Large intestine (tissue), 12 donors: ENCODE measurements at places on chromosomes 1 and 21. TPM values are rescaled to one million over a fixed set of nuclear protein-coding genes. Genes with fewer than 3 reads are reported as not detected.

- DNase-seq = no peak
- H3K4me1 ChIP-seq = no peaks in the 10 kb centered on the region
- H3K36me3 ChIP-seq = peaks cover 31% of the 10 kb centered on the region
- no peaks in the 10 kb centered on the region for H3K27me3 ChIP-seq
- H3K27ac ChIP-seq = no peak overlapping the region
Measured at GRCh38 chr1:5961601-5962000, 30.6 kb downstream of the NPHP4 start.

DNA sequence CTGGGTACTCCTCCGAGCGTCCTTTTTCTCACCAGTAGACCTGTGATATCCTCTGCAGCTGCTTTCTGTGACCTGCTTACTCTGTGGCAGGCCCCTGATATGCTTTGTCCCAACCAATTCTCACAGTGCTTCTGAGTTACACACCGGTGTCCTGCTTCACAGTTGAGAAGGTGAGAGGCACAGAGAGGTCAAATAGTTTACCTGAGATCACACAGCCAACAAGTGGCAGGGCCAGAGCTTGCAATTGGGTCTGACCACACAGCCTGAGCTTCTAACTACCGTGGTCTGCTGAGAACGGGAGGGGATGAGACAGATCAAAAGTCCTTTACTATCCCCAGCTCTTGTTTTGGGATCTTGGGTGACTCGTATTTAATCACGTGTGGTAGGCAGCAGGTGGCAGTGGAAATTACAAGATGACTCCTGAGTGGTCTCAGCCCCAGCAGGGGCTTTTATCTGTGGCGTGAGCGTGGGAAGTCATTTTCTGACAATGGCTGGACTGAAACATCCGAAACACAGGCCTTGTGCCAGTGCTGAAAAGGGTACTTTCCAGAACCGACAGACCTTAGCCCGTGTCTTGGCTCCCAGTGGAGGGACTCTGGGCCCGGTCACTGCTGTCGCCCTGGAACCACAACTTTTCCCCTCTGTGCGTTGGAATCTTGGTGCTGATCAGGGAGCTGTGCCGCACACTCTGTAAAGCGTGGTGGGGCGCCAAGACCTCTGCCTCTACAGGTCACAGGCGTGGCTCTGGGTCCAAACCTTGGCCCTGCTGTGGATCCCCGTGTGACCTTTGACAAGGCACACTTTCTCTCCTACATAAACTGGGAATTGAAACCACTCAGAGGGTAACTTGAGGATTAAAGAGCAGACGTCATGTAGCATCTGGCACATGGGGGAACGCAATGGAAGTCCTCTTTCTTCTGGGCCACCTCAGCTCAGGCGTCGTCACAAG lies 11.9 kb downstream of the THEMIS2 start:
- H3K4me1 ChIP-seq = no peaks in the 10 kb centered on the region
- H3K4me3 ChIP-seq = no peak overlapping the region
- no peak overlapping the region for H3K27ac ChIP-seq
- no peaks in the 10 kb centered on the region for H3K27me3 ChIP-seq
- peaks cover 8% of the 10 kb centered on the region for H3K36me3 ChIP-seq

DNA sequence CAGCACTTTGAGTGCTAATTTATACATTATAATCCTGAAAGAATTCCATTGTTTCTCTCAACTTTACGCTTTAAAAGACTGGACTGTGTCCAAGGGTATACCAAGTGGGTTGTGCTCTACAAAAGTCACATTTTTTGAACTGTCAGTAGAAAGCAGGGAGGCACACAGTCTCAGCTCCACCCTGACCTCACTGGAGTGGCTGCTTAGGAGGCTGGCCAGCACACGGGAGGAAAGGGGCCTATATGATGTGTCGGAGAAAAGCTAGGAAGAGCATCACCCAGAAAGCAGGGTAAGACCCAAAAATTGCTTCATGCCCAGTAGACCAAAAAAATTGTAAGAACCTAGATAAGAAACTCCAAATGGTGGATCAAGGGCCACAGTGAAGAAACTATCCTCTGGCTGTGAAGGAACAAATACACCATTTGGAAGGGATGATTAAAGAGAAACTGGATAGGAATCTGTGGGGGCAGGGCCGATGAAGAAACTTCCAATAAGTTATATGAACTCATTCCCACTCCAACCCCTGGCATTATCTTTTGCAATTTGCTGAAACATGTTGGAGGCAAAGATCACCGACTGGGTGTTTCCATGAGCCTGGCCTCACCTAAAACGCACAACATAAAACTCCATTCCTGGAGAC lies 1.9 kb downstream of the S100A10 start:
- H3K4me3 ChIP-seq = peak overlapping the region; percentile 96
- H3K36me3 ChIP-seq = no peaks in the 10 kb centered on the region
- peaks cover 36% of the 10 kb centered on the region for H3K4me1 ChIP-seq
- peaks cover 3% of the 10 kb centered on the region for H3K27me3 ChIP-seq
- DNase-seq = no peak

DNA sequence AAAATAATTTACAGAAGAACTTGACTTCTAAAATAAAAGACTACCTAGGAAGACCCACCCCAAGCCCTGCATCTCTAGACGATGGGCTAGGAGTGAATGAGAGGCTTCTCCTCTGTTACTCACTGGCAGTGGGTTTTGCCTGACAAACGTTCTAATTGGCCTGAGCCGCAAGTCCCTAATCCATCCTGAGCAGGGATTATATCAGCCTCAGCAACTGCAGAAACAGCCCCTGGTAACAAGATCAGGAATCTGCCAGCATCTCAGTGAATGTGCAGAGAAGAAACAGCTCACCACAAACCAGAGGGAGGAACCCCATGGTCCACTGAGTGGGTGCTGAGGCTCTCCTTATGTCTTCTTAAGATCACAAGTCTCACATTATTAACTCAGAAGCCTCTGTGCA lies 240.6 kb downstream of the BRINP2 start:
- H3K36me3 ChIP-seq = no peaks in the 10 kb centered on the region
- no peaks in the 10 kb centered on the region for H3K4me1 ChIP-seq
- H3K27ac ChIP-seq = no peak overlapping the region
- H3K27me3 ChIP-seq = no peaks in the 10 kb centered on the region

- H3K36me3 ChIP-seq = no peaks in the 10 kb centered on the region
- H3K27me3 ChIP-seq = peaks cover 3% of the 10 kb centered on the region
- peak overlapping the region; percentile 72 for H3K4me3 ChIP-seq
- no peak for DNase-seq
- H3K27ac ChIP-seq = peak overlapping the region; percentile 87
Measured at GRCh38 chr1:46133181-46133658, 791 bp upstream of the PIK3R3 start.

GRCh38 chr1:201422436-201423030 lies 1.0 kb upstream of the TNNI1 start:
- H3K27me3 ChIP-seq = no peaks in the 10 kb centered on the region
- no peak for DNase-seq
- H3K4me1 ChIP-seq = no peaks in the 10 kb centered on the region

DNA sequence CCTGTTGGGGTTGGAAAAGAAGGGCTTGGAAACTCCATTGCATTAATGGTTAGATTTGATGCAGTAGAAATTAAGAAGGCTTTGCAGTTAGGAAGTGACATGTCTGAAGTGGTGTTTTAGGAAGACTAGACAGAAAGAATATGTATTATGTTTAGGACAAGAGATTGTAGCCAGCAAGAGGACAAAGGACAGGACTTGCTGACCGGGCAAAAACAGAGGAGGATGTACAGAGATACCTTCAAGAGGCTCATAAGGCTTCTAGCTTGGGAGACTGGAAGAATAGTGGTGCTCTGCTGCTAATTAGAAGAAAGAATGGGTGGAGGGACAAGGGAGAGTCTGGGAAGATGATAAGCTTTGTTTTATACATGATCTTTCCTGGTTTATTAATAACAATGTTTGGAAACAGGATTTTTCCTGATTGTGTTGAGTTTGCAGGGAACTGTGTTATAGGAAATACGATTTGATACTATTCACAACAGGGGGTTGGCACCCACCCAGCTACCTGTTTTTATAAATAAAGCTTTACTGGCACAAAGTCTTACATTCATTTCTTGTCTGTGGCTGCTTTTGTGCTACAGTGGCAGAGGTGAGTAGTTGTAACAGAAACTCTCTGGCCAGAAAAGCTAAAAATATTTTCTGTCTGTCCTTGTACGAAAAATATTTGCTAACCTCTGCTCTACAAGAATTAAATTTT lies 37.1 kb upstream of the TMCO2 start:
- H3K4me1 ChIP-seq = no peaks in the 10 kb centered on the region
- peaks cover 47% of the 10 kb centered on the region for H3K36me3 ChIP-seq
- no peak overlapping the region for H3K4me3 ChIP-seq
- no peak overlapping the region for H3K27ac ChIP-seq

GRCh38 chr1:151953409-151954094 lies 40.1 kb downstream of the S100A10 start:
- DNase-seq = peak; percentile 37
- H3K4me1 ChIP-seq = no peaks in the 10 kb centered on the region
- H3K36me3 ChIP-seq = no peaks in the 10 kb centered on the region
- H3K4me3 ChIP-seq = peak overlapping the region; percentile 31
- H3K27me3 ChIP-seq = no peaks in the 10 kb centered on the region

DNA sequence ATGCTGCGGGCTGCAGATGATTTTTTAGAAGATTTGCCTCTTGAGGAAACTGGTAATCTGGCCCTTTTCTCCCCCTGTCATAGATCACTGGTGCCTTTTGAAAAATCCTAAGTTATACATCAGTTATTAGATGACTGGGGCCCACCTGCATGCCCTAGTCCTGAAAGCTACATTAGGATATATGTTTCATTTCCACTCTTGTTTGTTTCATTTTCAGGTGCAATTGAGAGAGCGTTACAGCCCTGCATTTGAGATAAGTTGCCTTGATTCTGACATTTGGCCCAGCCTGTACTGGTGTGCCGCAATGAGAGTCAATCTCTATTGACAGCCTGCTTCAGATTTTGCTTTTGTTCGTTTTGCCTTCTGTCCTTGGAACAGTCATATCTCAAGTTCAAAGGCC lies 8.1 kb upstream of the IFI44 start:
- no peak overlapping the region for H3K4me3 ChIP-seq
- DNase-seq = no peak
- H3K4me1 ChIP-seq = no peaks in the 10 kb centered on the region
- no peaks in the 10 kb centered on the region for H3K27me3 ChIP-seq

- DNase-seq = no peak
- no peak overlapping the region for H3K27ac ChIP-seq
- H3K36me3 ChIP-seq = no peaks in the 10 kb centered on the region
- no peaks in the 10 kb centered on the region for H3K27me3 ChIP-seq
- H3K4me1 ChIP-seq = peaks cover 4% of the 10 kb centered on the region
- H3K4me3 ChIP-seq = no peak overlapping the region
Measured at GRCh38 chr1:17199267-17200044, 5.5 kb upstream of the PADI1 start.

DNA sequence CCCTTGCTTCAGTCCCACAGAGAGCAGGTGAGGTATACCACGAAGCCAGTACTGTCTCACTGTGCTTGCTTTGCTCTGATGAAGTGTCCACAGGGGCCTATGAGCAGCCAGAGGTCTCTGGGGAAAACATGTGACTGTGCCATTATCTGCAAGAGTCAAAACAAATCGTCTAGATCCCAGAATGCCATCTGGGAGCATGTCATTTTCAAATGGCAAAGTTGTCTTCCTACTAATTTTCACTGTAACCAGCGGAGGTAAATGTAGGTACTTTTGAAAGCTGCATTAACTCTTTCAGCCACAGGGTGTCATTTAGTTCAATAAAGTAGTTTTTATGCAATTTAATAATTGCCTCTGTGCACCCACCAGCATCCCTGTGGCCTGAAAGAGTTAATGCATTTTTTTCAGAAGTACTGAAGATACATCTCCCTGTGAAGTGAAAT lies 173.6 kb upstream of the SGIP1 start:
- H3K36me3 ChIP-seq = peaks cover 4% of the 10 kb centered on the region
- no peaks in the 10 kb centered on the region for H3K27me3 ChIP-seq
- no peak overlapping the region for H3K4me3 ChIP-seq
- no peak for DNase-seq
- no peak overlapping the region for H3K27ac ChIP-seq

DNA sequence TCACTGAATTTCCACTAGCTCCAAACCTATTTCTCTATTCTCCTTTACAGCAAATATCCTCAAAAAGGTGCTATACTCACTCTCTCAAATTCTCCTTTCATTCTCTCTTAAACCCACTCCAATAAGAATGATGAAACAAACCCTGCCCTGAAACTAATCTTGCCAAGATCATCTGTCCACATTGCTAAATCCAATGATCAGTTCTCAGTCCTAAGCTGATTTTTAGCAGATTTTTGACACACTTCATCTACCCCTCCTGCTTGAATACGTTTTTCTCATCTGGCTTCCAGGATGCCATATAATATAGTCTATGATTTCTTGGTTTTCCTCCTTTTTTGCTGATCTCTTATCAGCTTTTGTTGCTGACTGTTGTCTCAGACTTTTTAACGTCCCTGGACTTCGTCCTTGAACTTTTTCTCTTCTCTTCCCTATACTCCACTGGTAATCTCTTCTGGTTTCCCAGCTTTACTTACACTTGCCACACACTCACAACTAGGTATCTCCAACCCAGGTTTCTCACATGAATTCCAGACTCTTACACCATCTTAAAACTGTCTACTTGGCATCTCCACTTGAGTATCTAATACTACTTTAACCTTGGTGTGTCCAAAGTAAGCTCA lies 35.3 kb downstream of the RERE start:
- peak; percentile 26 for DNase-seq
- no peak overlapping the region for H3K4me3 ChIP-seq
- peak overlapping the region; percentile 38 for H3K27ac ChIP-seq
- H3K4me1 ChIP-seq = peaks cover 11% of the 10 kb centered on the region

DNA sequence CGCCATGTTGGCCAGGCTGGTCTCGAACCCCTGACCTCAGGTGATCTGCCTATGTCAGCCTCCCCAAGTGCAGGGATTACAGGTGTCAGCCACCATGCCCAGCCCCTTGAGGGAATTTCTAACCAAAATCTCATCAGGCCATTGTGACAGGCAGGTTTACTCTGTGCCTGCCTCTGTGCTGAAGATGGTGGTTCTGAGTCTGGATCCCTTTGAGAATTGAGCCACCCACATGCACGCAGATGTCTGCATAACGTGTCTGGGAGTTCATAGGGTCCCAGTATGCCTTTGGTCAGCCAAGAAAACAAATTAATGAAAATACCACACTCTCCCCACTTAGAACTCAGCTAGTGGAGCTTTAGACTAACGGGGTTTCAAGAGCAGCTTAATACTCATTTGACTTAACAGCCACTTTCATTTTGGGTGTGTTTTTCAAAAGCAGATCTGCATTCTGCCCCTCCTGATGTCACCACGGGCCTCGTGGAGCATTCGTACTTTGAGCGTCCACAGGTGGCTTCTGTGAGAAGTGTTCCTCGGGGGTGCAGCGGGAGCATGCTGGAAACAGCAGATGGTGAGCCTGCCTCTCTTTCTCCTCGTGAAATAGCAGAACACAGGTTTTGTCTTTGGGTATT lies 45.3 kb downstream of the DIP2A start:
- no peaks in the 10 kb centered on the region for H3K4me1 ChIP-seq
- H3K27ac ChIP-seq = no peak overlapping the region
- no peak overlapping the region for H3K4me3 ChIP-seq
- no peak for DNase-seq

GRCh38 chr1:29331729-29332128 lies 95.4 kb downstream of the PTPRU start:
- no peak for DNase-seq
- no peaks in the 10 kb centered on the region for H3K36me3 ChIP-seq
- H3K4me3 ChIP-seq = no peak overlapping the region
- peaks cover 23% of the 10 kb centered on the region for H3K27me3 ChIP-seq

Gene AMY1B
- polyA plus RNA-seq = not detected

Gene ZNF593OS
- polyA plus RNA-seq = 1.2 TPM

Gene UMODL1
- 0.67 TPM for polyA plus RNA-seq

Gene CADM3
- 14.5 TPM for polyA plus RNA-seq
